Hepatocyte (in vitro differentiated cells): ENCODE measurements at places on chromosomes 5 and 9. TPM values are rescaled to one million over a fixed set of nuclear protein-coding genes. Genes with fewer than 3 reads are reported as not detected.
A peak's percentile ranks its signal among the peaks of the same experiment; 100 is the strongest.

The GCNT4 gene
- 7.9 and 8.3 TPM in 2 replicates for total RNA-seq

The PTPRD gene
- 65.2 and 77.6 TPM in 2 replicates for total RNA-seq

DNA sequence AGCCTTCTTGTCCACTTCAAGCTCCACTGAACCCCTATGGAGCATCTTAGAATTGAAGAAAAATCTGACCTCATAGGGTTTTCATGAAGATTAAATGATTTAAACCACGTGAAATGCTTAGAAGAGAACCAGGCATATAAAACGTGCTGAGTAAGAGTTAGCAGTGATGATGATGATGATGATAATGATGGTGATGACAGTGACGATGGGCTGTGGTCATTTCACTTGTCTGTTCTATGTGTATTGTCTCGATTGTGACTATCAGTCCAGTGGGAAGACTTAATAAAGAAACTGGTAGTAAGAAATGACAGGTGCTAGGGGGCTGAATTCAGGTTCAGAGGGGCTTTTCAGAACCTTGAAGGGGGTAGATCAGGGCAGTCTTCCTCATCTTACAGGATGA, 45.1 kb upstream of the CDKN2AIPNL start:
- no peak overlapping the region for H3K4me3 ChIP-seq
- H3K36me3 ChIP-seq = no peaks in the 10 kb centered on the region
- H3K27me3 ChIP-seq = no peaks in the 10 kb centered on the region
- H3K4me1 ChIP-seq = peaks cover 17% of the 10 kb centered on the region

GRCh38 chr5:138138949-138139780, at the start of gene NME5:
TSS of gene NME5 (minus strand) at chr5:138139428. CDS start at chr5:138138780, 648 bp downstream.
- no peaks in the 10 kb centered on the region for H3K36me3 ChIP-seq
- H3K4me3 ChIP-seq = no peak within 1 kb of the TSS
- peak; percentile 66 for DNase-seq
- H3K27me3 ChIP-seq = no peaks in the 10 kb centered on the region
- no peaks in the 10 kb centered on the region for H3K4me1 ChIP-seq
- H3K27ac ChIP-seq = no peak within 1 kb of the TSS

DNA sequence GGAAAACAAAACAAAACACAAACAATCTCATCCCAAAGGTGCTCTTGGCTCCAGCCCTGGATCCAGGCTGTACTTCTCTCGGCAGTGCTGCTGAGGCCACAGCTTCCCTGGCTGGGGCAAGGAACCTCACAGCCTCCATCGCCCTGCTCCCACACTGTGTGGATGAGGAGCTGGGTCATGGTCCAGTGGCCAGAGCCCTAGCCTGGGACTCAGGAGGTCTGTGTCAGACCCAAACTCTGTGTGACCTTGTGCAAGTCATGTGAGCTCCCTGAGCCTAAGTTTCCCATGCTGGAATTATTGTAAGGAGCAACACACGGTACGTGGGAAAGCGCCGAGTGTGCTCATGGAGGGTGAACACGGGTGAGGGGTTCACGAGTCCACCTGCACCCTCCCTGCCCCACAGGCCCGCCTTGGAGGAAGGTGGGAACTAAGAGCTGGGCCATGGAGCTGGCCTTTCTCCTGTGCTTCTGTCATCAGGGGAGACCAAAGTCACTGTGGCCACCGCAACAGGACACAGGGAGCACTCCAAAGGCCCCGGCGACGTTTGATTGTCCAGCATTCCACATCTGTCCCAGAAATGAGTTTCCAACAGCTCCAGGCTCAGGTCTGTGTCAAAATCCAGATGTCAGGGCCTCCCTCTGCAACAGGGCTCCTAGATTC, 26.2 kb upstream of the SMU1 start:
- H3K4me1 ChIP-seq = peaks cover 9% of the 10 kb centered on the region
- no peak overlapping the region for H3K4me3 ChIP-seq
- no peaks in the 10 kb centered on the region for H3K36me3 ChIP-seq
- no peak overlapping the region for H3K27ac ChIP-seq
- H3K27me3 ChIP-seq = no peaks in the 10 kb centered on the region

The ADGRD2 gene
- total RNA-seq = not detected in 2 replicates

DNA sequence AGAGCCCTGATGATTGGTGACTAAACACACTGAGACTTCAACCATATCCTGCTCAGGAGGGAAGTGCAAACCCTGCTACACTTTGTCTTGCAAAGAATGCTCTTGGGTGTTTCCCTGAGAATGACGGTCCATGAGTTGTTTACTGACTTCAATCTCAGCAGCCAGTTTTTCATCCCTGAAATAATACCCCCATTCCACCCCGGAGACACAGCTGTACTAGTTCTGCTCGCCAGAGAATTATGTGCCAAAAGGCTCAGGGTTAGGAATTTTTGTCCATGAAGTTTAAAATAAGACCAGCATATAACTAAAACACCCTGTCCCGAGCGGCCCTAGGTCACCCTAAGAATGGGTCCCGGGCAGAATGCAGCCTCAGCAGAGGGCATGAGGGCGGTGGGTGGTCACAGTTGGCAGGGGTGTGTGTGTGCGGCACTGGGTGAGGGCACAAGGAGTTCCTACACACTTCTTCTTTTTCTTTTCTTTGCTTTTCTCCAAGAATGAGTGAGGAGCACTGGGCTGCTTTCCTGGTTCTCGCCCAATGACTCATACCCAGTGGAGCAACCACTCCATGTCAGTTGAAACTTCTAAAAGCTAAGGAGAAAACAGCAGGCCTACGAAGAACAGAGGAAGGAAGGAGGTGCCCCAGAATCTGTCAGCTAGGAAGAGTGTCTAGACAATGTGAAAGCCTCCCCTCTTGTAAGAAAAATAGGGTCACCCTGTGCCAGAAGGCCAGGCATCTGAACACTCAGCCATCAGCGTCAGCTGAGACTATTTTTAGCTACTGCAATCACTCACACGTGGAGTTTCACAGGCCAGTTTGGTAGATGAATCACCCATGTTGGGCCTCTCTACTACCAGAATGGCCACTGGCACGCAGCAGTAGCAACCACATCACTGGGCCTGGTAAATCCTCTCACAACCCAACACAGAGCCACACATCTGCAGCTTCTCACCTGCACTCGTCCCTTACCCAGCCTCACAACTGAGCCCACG, 105.9 kb downstream of the DPYSL3 start:
- H3K36me3 ChIP-seq = no peaks in the 10 kb centered on the region
- peaks cover 52% of the 10 kb centered on the region for H3K4me1 ChIP-seq
- peak overlapping the region; percentile 95 for H3K27ac ChIP-seq
- H3K27me3 ChIP-seq = no peaks in the 10 kb centered on the region
- peak; percentile 77 for DNase-seq

GRCh38 chr9:19185191-19185590, 45.3 kb upstream of the DENND4C start:
- no peaks in the 10 kb centered on the region for H3K36me3 ChIP-seq
- H3K27me3 ChIP-seq = no peaks in the 10 kb centered on the region
- H3K4me1 ChIP-seq = peaks cover 19% of the 10 kb centered on the region
- DNase-seq = no peak

- H3K36me3 ChIP-seq = no peaks in the 10 kb centered on the region
- H3K4me1 ChIP-seq = no peaks in the 10 kb centered on the region
- no peak for DNase-seq
- no peak overlapping the region for H3K4me3 ChIP-seq
- no peak overlapping the region for H3K27ac ChIP-seq
These were observed 213.9 kb downstream of the PRDM9 start for GRCh38 chr5:23721336-23721735.

The ACSL6 gene
- 1.2 and 2.4 TPM in 2 replicates for total RNA-seq

The ADAMTS12 gene
- total RNA-seq = 8.7 and 8.9 TPM in 2 replicates

DNA sequence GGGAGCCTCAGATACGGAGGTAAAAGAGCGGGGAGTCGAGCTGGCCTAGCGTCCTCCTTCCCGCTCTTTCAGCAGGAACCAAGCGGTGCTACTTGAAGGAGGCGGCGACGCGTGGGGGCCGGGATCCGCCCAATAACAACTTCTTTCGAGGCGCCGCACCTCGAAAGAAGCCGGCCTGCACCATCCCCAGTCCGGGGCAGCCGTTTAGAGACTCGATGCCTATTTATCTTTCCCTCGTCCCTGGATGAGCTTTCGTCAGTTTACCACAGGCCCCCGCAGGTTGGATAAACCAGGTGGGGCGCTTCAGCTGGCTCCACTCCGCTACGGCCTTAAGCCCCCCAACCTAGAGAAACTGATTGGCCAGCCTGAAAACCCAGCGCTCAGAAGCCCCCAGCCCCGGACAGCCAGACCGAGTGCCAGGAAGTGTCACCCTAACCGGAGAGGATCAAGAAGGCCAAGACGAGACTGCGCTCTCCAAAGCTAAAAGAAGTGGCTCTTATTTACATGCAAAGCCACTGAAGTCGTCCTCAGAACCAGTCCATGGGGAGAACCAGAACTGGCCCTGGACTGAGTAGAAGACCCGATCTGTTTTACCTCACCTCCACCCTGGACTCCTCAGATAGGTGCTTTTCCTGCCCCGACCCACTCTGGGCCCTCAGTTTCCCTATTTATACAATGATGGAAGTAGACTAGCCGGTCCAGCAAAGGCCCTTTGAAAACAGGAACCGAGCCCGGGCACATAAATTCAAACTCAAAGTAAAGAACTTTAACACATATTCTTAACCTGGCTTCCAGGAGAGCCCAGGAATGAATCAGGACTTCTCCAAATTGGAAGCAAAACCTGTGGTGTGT, 1.4 kb downstream of the HAND1 start:
- peaks cover 99% of the 10 kb centered on the region for H3K27me3 ChIP-seq
- DNase-seq = no peak
- no peak overlapping the region for H3K27ac ChIP-seq
- peak overlapping the region; percentile 55 for H3K4me3 ChIP-seq

- H3K27me3 ChIP-seq = no peaks in the 10 kb centered on the region
- H3K4me3 ChIP-seq = no peak overlapping the region
- no peak overlapping the region for H3K27ac ChIP-seq
These were observed 98.6 kb downstream of the AMBP start for GRCh38 chr9:113979343-113980127.

- H3K36me3 ChIP-seq = no peaks in the 10 kb centered on the region
- DNase-seq = no peak
- no peaks in the 10 kb centered on the region for H3K27me3 ChIP-seq
- H3K4me1 ChIP-seq = no peaks in the 10 kb centered on the region
These were observed 95.7 kb downstream of the ANKH start for GRCh38 chr5:14775857-14776256.

The TNC gene
- total RNA-seq = 18.1 and 20.9 TPM in 2 replicates

The GABBR2 gene
- total RNA-seq = 0.20 and 0.52 TPM in 2 replicates

DNA sequence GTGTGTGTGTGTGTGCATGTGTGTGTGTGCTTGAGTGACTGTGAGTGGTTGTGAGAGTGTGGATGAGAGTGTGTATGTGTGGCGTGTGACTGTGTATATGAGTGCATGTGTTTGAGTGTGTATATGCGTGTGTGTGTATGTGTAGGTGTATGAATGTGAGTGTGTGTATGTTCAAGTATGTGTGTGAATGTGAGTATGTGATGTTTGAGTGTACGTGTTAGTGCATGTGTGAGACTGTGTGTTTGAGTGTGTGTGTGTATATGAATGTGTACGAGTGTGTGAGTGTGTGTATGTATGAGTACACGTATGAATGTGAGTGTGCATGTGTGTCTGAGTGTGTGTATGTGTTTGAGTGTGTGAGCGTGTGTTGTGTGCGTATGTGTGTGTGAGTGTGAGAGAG, 47.8 kb downstream of the KCNIP1 start:
- H3K27me3 ChIP-seq = no peaks in the 10 kb centered on the region
- H3K4me1 ChIP-seq = peaks cover 8% of the 10 kb centered on the region
- no peak overlapping the region for H3K27ac ChIP-seq
- no peak overlapping the region for H3K4me3 ChIP-seq

The LMAN2 gene
- total RNA-seq = 357 and 366 TPM in 2 replicates

DNA sequence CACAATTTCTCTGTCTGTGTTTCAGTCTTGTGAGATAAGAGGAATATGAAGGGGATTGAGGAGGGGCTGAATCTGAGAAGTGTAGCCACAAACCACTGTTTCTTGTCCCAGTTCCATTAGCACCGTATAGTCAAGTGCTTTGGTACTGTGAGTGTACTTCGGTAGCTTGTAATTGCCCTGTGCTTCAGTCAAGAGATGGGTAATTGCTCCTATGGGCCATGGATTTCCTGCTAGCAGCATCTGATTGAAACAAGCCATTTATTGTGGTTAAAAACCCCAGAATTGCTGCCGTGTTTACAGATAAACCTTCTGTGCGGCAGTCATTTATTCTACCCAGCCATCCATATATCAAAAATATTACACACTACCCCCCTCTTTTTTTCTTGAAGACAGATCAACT, 98.6 kb downstream of the MAT2B start:
- no peak overlapping the region for H3K27ac ChIP-seq
- H3K4me1 ChIP-seq = no peaks in the 10 kb centered on the region
- H3K27me3 ChIP-seq = no peaks in the 10 kb centered on the region
- no peaks in the 10 kb centered on the region for H3K36me3 ChIP-seq

DNA sequence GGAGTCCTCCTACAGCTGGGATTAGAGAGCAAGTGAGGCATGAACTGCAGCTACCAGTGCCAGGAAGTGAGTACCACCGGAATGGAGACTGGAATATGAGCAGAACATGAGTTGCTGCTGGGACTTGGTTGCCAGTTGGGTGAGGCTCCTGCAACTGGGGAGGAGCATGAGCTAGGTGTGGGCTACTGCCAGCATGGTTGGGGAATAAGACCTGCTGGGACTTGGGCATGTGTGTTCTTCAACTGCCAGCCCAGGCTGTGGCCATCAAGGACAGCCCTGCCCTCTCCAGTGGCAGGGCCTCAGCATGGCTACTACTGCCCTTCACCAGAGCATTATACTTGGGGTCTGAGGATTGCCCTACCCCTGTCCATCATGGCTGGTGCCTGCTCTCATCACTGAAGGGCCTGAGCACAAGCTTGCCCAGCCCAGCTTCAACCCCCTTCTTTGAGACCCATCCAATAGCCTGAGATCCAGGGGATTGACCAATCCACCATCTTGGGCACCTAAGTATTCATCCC, 665.0 kb downstream of the ELAVL2 start:
- no peaks in the 10 kb centered on the region for H3K4me1 ChIP-seq
- no peaks in the 10 kb centered on the region for H3K36me3 ChIP-seq
- H3K4me3 ChIP-seq = no peak overlapping the region
- H3K27me3 ChIP-seq = no peaks in the 10 kb centered on the region

GRCh38 chr9:35570709-35571504, 34.2 kb upstream of the TESK1 start:
- no peak overlapping the region for H3K27ac ChIP-seq
- no peak overlapping the region for H3K4me3 ChIP-seq
- no peaks in the 10 kb centered on the region for H3K4me1 ChIP-seq
- no peak for DNase-seq
- H3K27me3 ChIP-seq = no peaks in the 10 kb centered on the region
- H3K36me3 ChIP-seq = no peaks in the 10 kb centered on the region
